ENCODE measurements at places on chromosomes 12 and 14. TPM values are rescaled to one million over a fixed set of nuclear protein-coding genes. Genes with fewer than 3 reads are reported as not detected.

- no peak for DNase-seq
These were observed 396.7 kb upstream of the PDE3A start for GRCh38 chr12:19971361-19972280.

GRCh38 chr14:54465654-54466053 is 23.1 kb downstream of the GMFB start:
- DNase-seq = no peak

DNA sequence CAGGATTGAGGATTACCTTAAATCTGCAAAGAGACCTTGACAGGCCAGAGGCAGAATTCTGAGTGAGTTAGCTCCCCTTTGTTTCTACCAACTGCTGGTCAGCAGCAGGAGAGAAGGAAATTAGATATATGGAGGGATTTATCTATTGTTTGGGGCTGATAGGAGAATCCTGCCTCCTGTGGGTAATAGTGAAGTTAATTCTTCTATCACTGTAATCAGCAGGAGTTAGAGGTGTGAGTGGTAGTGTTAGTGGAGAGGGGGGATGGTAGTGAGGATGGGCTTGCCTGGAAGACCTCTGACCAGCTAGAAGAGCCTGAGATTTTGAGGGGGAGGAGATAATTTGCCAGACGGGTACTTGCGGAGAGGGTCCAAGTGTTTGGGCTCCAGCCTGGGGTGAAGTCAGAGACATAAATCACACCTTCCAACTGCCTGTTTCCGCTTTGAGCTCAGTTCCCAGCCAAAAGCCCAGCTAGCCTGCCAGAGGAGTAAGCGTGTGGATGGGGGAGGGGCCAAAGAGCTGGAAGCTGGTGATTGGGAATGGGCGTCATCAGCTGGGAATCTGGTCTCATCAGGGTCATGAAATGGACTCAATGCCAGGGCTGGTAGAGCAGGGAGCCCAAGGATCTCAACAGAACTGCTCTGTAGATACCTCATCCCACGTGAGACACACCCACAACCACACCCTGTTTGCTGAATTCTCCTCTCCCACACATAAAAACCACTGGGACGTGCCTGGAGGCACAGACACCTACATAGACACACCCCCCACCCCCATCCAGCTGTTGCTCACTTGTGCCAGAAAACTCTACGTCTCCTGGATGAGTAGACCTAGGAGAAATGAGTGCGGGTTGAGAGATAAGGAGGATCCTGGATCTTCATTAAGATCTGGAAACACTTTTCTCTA is 13.1 kb upstream of the ITGA5 start:
- no peak for DNase-seq

DNA sequence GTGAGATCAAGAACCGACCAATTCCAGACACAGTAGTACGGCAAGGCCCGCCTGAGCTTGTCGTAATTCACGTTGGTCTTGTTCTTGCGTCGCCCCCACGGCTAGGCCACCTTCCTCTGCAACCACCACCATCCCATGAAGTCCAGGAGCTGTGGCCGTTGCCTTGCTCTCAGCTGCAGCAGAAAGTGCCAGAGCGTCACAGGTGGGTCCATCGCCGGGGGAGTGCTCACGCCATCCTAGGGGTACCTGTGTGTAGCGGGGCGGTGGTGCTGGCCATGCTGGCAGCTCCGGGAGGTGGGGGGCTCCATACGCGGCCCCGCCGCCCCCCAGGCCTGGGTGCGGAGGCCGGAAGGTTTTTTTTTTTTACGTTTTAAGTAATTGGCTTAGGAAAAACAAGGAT is 23.1 kb downstream of the TMEM121 start:
- no peak for DNase-seq

DNA sequence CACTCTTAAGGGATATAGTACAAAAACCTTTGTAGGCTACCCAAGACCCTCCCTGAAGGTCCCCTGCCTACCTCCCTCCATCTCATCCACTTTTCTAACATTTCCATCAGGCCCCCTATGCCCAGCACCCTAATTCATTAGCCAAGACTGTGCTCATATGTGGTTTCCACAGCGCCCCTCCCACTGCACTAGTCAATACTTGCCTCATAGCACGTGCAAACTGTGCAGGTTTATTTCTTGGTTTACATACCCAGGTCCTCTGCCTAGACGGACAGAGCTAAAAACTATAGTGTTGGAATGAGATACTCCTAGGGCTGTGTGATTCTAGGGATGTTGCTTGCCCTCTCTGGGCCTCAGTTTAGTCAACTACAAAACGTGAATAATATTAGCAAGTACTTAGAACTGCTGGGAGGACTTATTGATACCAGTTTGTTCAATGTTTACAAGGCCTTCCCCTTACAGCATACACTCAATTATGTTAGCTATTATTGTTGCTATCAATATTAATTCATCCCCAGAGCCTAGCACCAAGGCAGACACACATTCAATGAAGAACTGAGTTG is 50.4 kb downstream of the NUAK1 start:
- no peak for DNase-seq

GRCh38 chr12:105854071-105854470 is 284.7 kb downstream of the NUAK1 start:
- DNase-seq = no peak

GRCh38 chr12:74490390-74491064 is 47.1 kb upstream of the ATXN7L3B start:
- no peak for DNase-seq

DNA sequence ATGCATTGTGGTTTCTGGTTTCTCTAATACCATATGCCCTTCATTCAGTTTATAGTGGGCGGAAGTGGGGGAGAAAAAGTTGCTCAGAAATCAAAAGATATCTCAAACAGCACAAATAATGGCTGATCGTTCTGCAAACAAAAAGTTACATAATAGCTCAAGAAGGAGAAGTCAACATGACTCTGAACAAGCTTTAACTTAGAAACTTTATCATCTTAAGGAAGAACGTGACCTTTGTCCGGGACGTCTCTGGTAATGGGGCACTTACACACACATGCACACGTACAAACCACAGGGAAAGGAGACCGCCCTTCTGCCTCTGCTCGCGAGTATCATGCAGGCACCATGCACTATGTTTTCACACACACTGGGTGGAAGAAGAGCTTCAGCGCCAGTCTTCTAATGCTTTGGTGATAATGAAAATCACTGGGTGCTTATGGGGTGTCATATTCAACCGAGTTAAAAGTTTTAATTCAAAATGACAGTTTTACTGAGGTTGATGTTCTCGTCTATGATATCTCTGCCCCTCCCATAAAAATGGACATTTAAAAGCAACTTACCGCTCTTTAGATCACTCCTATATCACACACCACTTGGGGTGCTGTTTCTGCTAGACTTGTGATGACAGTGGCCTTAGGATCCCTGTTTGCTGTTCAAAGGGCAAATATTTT is 4.7 kb downstream of the FOS start:
- peak; percentile 63 for DNase-seq

DNA sequence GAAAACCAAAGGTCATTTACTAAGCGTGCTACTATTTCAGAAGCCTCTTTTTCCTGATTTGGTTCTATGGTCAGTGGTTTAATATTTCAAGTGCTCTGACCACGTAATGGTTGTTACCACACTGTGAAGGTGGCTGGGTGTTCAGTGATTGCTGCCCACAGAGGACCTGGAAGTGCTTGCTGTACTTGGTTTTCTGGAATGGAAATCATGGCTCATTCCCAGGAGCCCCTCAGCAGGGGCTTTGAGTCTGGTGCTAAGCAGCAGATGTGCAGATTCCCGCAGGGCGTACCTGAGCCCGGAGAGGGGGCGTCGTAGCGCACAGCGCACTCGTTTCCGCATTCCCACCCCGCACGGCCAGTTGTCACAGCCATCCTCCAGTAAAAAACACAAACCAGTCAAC is 50.5 kb downstream of the TRAF3 start:
- no peak for DNase-seq

GRCh38 chr14:42378880-42379279 is 772.2 kb downstream of the LRFN5 start:
- DNase-seq = no peak

GRCh38 chr12:32183650-32184049 is 77.0 kb downstream of the BICD1 start:
- DNase-seq = no peak

- DNase-seq = no peak
These were observed 1.0 kb upstream of the ITPK1 start for GRCh38 chr14:93116676-93117200.

DNA sequence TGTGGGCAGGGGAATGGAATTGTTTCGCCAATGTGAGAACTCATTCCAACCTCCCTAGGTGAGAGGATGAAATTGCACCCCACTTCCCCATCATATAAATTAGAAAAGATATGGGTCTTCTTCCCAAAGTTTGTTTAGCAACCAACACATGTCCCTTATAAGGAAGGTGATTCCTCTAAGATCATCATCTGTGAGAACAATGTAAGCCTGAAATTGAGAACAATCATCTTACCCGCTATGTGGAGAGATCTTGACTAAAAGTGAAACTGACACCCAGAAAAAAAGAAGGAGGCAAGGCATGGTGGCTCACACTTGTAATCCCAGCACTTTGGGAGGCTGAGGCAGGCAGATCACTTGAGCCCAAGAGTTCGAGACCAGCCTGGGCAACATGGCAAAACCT is 173.2 kb upstream of the HMGA2 start:
- DNase-seq = no peak

DNA sequence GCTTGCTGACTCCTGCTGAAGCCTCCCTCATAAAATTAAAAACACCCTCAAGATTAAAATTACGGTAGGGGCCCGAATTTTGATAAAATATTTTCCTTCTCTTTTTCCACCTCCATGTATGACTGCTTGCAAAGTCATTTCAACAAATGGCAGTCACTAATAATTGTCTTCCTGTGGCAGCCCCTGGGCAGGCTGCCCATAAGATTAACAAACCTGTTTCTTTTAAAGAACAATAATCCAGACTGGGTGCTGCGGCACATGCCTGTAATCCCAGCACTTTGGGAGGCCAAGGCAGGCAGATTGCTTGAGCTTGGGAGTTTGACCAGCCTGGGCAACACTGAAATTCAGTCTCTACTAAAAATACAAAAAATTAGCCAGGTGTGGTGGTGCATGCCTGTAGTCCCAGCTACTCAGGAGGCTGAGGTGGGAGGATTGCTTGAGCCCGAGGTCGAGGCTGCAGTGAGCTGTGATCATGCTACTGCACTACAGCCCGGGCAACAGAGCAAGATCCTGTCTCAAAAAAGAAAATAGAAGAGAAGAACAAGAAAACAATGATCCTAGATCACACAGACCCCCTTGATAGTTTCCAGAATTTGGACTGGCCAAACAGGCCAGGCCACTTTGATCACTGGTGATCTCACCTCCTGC is 8.7 kb downstream of the SAV1 start:
- no peak for DNase-seq

DNA sequence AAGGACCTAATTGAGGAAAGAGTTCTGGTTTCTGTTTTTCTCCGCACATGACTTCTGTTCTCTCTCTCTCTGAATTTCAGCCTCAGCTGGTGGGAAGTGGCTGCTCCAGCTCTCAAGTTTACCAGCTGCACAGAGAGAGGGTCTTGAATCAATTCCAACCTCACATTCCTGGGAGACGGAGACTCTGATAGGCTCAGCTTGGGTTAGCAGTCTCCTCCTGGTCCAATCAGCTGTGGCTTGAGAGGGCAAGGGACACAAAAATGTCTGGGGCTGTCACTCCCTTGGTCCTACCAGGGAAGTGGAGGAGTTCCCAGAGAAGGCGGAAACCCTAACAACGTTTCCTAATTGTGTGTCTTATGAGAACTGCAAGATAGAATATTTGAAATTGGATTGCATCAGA is 7.0 kb downstream of the CCDC63 start:
- peak; percentile 35 for DNase-seq

GRCh38 chr14:61877035-61877390 is 114.8 kb downstream of the SNAPC1 start:
- no peak for DNase-seq

DNA sequence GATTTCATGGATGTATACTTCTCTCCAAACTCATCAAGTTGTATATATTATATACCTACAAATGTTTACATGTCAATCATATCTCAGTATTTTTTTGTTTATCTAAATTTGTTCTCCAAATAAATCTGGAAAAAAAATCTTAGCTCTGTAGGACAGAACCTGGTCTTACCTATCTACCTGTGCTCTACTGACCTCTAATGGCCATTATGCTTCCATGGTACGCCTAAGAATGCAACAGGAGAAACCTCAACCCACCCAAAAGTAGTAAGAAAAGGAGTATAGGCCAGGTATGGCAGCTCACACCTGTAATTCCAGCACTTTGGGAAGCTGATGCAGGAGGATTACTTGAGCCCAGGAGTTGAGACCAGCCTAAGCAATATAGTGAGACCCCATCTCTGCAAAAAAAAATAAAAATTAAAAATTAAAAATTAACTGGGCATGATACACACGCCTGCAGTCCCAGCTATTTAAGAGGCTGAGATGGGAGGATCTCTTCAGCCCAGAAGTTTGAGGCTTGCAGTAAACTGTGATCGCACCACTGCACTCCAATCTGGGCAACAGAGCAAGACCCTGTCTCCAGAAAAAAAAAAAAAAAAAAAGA is 8.7 kb downstream of the OR11H4 start:
- no peak for DNase-seq

DNA sequence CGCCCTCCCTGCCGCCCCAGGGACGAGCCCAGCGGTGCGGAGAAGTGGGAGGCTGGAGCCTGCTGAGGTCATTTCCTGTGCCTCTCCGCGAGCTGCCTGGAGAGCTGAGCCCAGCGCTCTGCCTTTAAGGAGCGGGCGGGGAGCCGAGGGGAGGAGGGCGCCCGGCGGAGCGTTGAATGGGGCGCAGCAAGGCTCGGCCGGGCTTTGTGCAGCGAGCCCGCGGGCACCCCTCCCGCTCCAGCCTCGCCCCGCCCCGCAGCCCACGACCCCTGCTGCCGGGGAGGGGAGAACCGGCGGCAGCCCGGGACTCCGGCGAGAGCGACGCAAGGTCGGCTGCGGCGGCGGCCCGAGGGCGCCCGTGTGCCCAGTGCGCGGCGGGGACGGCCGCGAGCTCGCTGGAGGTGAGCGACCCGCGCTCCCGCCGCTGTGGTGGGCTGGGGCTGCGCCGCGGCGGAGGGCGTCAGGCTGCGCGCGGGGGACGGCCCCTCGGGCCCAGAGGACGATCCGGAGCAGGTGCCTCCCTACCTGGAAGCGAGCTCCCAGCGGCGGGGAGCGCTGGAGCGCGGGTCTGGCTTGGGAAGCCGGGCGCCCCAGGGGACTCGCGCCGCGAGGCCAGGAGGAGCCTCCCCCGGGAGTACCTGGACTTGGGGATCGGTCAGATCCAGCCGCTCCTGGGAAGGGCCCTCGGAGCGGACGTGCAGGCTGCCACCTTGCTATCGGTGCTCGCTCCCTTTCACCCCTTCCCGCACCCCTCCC is at the start of gene PLEKHH1:
Gene PLEKHH1, plus strand, starts transcription at position 293 of the 756 bp plus-strand sequence. CDS start 8,578 bp downstream, outside the sequence.
- DNase-seq = peak; percentile 38

The EXD2 gene
- 16.2 TPM for polyA plus RNA-seq

The KRT2 gene
- polyA plus RNA-seq = 0.08 TPM

The ADAM20 gene
- 0.12 TPM for polyA plus RNA-seq

The REP15 gene
- 1.4 TPM for polyA plus RNA-seq

The C12orf50 gene
- polyA plus RNA-seq = 0.27 TPM

The KLRK1 gene
- 0.48 TPM for polyA plus RNA-seq

The FOXN4 gene
- polyA plus RNA-seq = 0.12 TPM

The TAS2R42 gene
- not detected for polyA plus RNA-seq

The NGB gene
- not detected for polyA plus RNA-seq

The KCNH3 gene
- 2.0 TPM for polyA plus RNA-seq
